CD4-positive, CD25-positive, alpha-beta regulatory T cell (primary cell): ENCODE measurements at places on chromosomes 7 and 10. TPM values are rescaled to one million over a fixed set of nuclear protein-coding genes. Genes with fewer than 3 reads are reported as not detected.

NAT16 gene
- not detected for polyA plus RNA-seq

TFEC gene
- polyA plus RNA-seq = not detected

OGDHL gene
- polyA plus RNA-seq = not detected

WEE2 gene
- not detected for polyA plus RNA-seq

IDI2 gene
- not detected for polyA plus RNA-seq

WNT8B gene
- 0.07 TPM for polyA plus RNA-seq

DNA sequence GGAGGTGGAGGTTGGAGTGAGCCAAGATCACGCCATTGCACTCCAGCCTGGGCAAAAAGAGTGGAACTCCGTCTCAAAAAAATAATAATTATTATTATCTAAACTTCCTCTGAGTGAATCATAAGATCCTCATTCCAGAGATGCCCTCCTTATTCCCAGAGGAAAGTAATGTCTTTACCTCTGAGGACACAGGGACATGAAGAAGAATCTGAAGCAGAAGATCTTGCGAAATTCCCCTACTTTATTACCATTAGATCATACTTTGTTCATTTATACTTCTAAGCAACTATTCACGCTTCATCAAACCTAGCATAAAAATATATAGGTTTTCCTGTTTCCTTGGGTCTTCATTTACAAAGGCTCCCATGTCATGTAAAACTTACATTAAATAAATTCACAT is 143.1 kb downstream of the ETV1 start:
- DNase-seq = no peak
- H3K36me3 ChIP-seq = no peaks in the 10 kb centered on the region
- no peak overlapping the region for H3K27ac ChIP-seq
- peaks cover 6% of the 10 kb centered on the region for H3K4me1 ChIP-seq
- no peak overlapping the region for H3K4me3 ChIP-seq

- H3K27ac ChIP-seq = no peak overlapping the region
- DNase-seq = no peak
- no peaks in the 10 kb centered on the region for H3K27me3 ChIP-seq
- no peaks in the 10 kb centered on the region for H3K36me3 ChIP-seq
- no peak overlapping the region for H3K4me3 ChIP-seq
Observed at GRCh38 chr10:103784089-103784488, 71.3 kb downstream of the SH3PXD2A start.

GRCh38 chr7:45102785-45103712 is 8.4 kb downstream of the TBRG4 start:
- H3K36me3 ChIP-seq = peaks cover 90% of the 10 kb centered on the region
- peaks cover 17% of the 10 kb centered on the region for H3K4me1 ChIP-seq
- no peak for DNase-seq
- H3K4me3 ChIP-seq = no peak overlapping the region

DNA sequence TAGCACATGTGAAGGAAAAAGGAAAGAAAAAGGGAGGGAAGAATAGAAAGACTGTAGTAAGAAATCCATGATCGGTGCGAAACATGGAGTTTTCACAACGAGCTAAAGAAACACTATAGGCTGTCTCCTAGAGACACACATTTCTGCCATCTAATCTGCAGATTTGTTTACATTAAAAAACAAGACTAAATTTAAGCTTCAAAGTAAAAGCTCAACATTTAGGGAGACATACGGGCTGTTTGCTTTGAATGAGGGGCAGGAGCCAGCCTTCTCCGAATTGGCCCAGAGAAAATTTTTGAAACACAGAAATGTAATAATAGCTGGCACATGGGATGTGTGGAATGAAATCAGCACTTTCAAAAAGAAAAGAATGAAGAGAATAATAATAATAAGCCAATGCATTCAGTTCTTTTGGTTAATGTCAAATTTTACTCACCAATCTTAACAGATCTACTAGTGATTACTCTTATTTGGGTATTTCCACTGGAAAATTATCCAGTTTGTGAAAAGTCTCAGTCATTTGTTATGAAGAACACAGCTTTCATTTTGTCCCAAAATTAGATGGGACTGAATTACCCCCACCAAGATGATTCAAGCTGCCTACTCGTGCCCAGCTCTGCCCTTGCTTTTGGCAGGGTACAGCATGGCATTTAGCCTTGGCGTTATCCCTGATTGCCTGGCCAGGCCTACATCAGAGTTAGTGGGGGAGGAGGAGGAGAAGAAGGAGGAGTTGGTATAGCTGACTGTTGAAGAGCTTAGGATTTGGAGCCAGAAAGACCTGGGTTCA is 47.1 kb downstream of the MTURN start:
- H3K4me1 ChIP-seq = peaks cover 8% of the 10 kb centered on the region
- no peaks in the 10 kb centered on the region for H3K27me3 ChIP-seq
- H3K27ac ChIP-seq = no peak overlapping the region
- H3K4me3 ChIP-seq = no peak overlapping the region
- H3K36me3 ChIP-seq = no peaks in the 10 kb centered on the region
- DNase-seq = no peak

- H3K27me3 ChIP-seq = no peaks in the 10 kb centered on the region
- peaks cover 71% of the 10 kb centered on the region for H3K36me3 ChIP-seq
- peak overlapping the region; percentile 96 for H3K27ac ChIP-seq
Observed at GRCh38 chr10:71765906-71766716, 7.2 kb downstream of the VSIR start.

DNA sequence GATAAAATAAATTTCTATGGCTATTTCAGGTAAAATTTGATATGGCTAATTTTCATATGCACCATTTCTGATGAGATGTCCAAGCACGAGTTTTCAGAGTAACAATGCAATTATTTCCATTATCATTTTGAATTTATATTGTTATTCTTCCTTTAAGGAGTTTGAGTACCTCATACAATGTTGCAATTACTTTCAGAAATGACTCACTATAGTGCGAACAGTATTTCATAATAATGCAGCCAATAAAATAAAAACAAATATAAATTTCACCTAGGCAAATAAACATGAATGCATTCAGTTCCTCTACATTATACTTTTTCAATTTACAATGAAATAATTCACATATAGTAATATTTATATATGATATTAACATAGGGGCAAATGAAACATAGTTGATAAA is 78.8 kb upstream of the LRRN3 start:
- no peaks in the 10 kb centered on the region for H3K36me3 ChIP-seq
- H3K4me1 ChIP-seq = peaks cover 41% of the 10 kb centered on the region

DNA sequence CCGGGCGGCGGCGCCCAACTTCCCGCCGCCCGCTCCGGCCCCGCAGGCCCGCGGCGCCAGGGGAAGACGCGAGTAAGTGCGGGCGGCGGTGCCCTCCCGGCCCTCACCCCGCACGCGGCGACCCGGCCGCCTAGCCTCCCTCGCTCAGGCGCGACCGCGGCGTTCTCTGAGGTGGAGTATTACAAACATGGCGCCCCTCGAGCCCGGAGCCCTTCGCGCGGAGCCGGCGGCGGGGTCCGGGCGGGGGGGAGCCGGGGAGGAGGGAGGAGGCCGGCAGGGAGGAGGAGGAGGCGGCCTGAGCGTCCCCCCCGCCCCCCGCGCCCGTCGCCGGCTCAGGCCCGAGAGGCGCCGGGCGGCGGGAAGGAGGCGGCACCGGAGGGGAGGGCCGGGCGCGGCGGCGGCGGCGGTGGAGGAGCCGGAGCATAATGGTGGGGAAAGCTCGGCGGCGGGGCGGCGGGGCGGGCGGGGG is at the start of gene ZMYND11:
Gene ZMYND11, plus strand, starts transcription at position 324 of the 469 bp plus-strand sequence. CDS start 44,558 bp downstream, outside the sequence.
- peak; percentile 66 for DNase-seq
- peaks cover 34% of the 10 kb centered on the region for H3K4me1 ChIP-seq
- peak within 1 kb of the TSS; percentile 94 for H3K4me3 ChIP-seq
- H3K36me3 ChIP-seq = no peaks in the 10 kb centered on the region
- H3K27me3 ChIP-seq = no peaks in the 10 kb centered on the region
